ENCODE measurements at places on chromosomes 2 and 18.

- DNase-seq, result no peak
Observed at GRCh38 chr2:11147263-11147662, 8.0 kb upstream of the SLC66A3 start.

DNA sequence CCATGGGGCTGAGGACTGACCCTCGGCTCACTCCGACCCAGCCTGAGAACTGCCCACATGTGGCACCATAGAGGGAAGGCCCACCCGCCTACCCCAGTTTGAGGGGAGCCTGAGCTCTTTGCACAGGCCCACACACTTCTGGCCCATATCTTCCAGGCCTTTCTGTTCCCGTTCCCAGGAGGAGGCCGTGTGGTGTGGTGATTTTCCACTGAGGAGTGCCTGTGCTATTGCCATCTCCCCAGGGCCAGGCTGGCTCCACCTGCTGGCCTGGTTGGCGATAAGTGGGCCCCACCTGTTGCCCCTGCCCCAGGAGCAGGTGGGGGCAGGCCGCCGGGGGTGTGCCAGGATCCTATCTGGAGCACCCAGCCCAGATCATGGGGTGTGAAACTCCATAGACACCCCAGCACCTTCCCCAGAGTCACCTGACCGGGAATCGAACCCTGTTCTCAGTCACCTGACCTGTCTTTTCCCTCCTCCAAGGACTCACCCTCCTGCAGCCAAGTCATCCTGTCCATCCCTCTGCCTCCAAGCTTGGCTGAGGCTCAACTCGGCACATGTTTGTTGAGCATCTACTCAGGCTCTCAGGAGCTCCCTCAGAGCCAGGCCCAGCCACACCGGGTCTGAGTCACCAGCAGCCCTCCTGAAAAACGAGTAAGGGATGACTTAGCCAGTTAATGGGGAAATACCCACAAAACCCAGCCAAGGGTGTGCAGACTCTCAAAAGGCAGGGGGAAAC, 120.1 kb downstream of the CYP26B1 start:
- no peak for DNase-seq

- DNase-seq, result no peak
Observed at GRCh38 chr2:197847651-197848401, 43.4 kb downstream of the PLCL1 start.

GRCh38 chr2:128599700-128600099, 281.0 kb upstream of the HS6ST1 start:
- no peak for DNase-seq

DNA sequence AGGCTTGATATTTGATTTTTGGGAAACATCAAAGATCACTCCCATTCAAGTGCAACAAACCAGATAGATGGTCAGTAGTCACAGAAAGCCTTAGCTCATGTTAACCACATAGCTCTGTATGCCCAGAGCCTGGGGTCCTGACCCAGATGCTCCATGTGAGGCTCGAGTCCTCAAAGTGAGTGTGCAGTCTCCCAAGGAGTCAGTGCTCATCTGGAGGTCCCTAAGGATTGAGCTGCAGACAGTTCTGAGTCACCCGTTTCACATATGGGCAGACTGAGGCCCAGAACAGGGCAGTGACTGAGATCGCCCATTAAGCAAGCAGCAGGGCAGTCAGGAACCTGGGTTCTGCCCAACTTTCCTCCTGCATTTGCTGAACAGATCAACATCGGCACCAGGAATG, 9.2 kb downstream of the TMEM37 start:
- DNase-seq, result no peak

GRCh38 chr2:189751080-189751658, 11.4 kb downstream of the OSGEPL1 start:
- no peak for DNase-seq

- no peak for DNase-seq
Observed at GRCh38 chr2:209940936-209941335, 61.5 kb upstream of the RPE start.

DNA sequence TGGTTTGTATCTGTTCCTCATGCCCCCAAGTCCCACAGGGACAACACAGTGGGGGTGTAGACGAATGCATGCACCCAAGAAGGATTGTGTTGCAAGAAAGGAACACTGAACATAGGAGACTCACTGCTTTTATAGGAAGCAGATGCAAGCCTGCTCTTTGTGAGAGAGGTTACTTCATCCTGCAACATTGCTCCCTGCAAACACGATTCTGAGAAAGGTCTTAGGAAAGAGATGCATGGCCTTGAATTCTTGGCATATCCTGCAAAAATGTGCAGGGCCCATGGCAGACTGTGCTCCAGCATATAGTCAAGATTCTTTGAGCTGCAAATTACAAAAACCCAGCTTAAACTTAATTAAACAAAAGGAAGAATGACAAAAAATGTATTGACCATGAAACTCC, 312.2 kb upstream of the MGAT5 start:
- no peak for DNase-seq

GRCh38 chr2:120552800-120553481, 182.7 kb upstream of the GLI2 start:
- DNase-seq, result no peak

- no peak for DNase-seq
Observed at GRCh38 chr2:49569176-49569575, 414.9 kb upstream of the FSHR start.

DNA sequence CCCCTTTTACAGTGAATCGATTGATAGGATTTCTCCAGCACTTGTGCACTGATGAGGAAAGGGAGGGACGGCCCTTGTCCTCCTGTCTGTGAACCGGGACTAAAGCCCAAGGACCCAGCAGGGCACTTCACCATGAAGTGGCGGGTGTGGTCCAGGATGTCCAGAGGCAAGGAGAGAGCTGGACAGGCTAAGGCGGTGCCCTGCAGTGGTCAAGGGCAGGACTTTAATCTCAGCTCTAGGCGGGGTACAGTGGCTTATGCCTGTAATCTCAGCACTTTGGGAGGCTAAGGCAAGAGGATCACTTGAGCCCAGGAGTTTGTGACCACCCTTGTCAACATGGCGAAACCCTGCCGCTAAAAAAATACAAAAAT, 28.2 kb upstream of the SEMA4C start:
- no peak for DNase-seq

- no peak for DNase-seq
Observed at GRCh38 chr2:231929961-231930592, 3.9 kb upstream of the NPPC start.

GRCh38 chr18:615092-615521, 18.3 kb downstream of the CLUL1 start:
- no peak for DNase-seq

GRCh38 chr2:158315000-158315399, 141.6 kb downstream of the CCDC148 start:
- no peak for DNase-seq

DNA sequence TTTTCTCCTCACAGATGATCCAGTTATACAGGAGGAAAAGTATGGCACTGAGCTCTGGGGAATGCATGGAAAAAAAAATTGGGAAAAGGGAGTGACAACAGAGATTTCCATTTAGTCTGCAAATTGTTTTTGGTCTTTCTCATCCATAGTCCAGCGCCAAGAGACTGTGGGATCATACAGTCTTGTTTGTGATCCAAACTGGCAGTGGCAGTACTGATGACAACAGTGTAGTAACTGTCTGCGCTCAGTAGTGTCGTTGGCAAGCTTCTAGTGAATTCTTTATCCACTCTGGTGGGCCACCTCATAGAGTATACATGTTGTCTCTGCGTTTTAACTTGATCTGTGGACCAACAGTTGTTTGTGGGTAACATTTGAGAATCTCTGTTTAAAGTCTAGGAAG, 37.9 kb downstream of the GALNT1 start:
- DNase-seq, result no peak
